ENCODE measurements at places on chromosomes 2 and 18.

- DNase-seq, result no peak
Measured at GRCh38 chr18:36849288-36850006, 20.5 kb downstream of the KIAA1328 start.

DNA sequence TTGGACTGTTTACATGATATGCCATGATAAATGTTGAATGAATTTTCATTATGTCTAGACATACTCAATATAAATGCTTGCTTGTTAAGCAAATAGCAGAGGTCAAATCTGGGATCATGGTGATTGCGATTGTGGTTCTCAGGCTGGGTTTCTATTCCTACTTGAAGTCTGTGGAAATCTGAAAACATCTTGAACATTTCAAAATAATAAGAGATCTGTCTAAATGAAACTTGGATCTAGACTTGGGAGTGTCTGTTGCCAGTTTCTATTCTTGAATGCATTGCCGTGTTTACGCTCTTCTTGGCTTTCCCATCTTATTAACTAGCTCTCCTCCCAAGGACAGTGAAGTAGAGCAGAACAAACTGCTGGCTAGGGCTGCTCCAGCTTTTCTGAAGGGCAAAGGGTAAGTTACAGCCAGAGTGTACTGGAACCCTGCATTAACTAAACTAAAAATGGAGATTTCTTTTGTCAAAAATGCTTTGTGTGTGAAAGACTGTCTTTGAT lies 127.7 kb downstream of the DTNA start:
- DNase-seq, result no peak

- DNase-seq, result no peak
Measured at GRCh38 chr2:146317959-146318358, 1526.9 kb upstream of the ACVR2A start.

DNA sequence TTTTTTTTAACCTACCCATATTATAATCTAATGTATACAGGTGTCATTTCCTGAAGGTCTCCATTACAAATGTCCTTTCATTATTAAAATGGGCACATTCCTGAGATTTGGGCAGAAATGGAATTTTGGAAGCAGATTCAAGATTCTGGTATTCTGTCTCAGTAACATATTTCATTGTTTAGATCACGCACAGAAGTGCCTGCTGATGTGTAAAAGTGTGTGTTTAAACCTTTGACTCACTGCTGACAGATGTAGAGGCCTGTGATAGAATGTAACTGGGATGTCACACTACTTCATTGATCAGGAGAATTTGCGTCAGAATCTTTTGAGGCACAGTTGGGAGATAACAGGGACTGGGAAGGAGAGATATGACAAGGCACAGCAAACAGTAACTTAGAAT lies 276.8 kb upstream of the EPAS1 start:
- DNase-seq, result no peak

- no peak for DNase-seq
Measured at GRCh38 chr18:13562494-13563029, 163.8 kb downstream of the FAM210A start.

GRCh38 chr2:36528766-36529392 lies 69.1 kb downstream of the FEZ2 start:
- DNase-seq, result no peak
